ENCODE measurements at places on chromosomes 7 and 10. TPM values are rescaled to one million over a fixed set of nuclear protein-coding genes. Genes with fewer than 3 reads are reported as not detected.
A peak's percentile ranks its signal among the peaks of the same experiment; 100 is the strongest.

PVRIG gene
- total RNA-seq: 16.1 TPM

DNA sequence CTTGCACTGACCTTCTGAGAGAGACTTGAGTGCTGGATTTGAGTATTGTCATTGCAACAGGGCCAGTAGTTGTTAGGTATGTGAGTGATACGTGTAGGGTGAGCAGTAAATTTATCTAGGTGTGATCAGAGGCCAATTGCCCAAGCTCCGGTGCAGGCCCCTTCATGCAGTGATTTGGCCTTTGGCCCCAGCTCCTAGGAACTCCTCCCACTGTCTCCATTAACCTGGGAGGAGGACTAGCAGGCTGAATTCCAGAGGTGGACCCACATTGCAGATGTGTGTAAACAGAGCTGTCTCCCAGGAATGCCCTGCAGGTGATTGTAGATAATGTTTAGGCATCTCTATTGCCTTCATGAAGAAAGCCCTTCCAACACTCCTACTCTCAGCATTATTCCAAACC lies 19.5 kb downstream of the TCF7L2 start:
- no peak for ATAC-seq

DNA sequence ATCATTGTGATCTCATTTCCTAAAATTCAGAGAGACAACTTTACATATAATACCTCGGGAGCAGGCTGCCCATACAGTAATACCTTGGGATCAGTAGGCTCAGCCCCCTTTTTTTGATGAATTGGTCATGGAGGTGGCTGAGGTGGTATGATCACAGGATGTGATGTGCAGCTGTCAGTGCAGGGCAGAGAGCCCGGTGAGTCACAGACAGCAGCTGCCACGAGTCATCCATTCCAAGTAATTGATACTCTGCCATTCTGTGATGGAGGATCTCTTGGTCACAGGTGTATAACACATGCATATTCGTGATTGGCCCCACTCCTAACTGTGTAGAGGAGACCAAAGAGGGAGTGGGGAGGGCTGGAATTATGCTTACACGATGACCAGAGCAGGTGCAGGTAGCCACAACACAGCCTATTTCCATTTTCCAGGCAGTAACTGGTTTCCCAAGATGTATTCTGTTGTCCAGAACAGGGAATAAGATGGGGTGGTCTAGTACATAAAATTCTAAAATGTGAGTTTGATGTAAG lies 14.1 kb downstream of the NRCAM start:
- ATAC-seq: peak; percentile 69

EGR2 gene
- 94.4 TPM for total RNA-seq
